Activated T-cell treated with anti-CD3 and anti-CD28 coated beads for 48 hours (primary cell): ENCODE measurements at places on chromosomes 2 and 18.

- no peak for DNase-seq
Observed at GRCh38 chr2:174858745-174859144, 94.5 kb upstream of the CHRNA1 start.

DNA sequence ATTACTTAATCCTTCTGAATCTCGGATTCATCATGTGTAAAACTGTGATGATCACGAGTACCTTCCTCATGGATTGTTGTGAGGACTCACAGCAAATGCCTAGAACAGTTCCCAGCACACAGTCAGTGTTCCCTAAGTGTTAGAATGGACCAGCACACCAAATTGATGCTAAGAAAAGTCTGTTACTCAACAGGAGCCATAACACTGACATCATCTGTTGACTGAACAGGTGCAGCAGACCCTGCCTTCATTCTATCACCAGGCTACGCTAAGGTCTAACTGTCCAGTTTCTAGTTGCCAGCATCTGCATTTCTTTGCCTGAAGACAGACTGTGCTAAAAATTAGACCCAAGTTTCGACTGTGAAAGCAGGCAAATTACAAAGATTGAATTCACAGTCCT is 18.6 kb downstream of the DTNB start:
- no peak for DNase-seq

DNA sequence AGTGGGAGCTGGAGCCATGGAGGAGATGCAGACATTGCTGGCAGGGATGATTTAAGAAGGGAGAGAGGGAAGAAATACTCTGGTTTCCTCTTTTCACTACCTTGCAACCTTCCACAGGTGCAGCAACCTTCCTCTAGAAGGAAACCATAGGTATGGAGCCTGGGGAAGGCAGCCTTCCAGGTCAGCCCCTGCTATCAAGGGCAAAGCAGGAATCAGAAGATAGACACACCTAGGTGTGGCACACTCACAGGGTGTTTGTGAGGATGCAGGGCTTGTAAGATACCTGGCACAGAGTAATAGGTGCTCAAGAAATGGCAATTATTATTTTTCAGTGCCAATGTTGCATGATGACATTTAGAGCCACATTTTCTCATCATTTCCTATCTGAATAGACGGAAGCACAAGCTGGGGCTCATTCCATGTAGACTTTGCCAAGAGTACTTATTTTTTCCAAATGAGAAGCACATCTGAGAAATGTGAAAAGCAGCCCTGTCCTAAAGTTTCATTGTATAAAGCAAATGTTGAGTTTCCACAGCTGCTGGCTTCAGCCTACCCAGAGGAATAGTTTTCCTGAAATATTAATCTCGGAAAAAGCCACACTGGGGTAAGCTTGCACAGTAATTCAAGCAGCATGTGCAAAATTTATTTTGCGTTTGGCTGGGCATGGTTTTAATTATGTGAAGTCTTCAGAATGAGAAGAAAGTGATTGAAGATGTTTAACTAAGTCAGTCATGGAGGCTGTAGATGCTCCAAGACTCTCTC is 20.6 kb downstream of the EVA1A start:
- DNase-seq: no peak

DNA sequence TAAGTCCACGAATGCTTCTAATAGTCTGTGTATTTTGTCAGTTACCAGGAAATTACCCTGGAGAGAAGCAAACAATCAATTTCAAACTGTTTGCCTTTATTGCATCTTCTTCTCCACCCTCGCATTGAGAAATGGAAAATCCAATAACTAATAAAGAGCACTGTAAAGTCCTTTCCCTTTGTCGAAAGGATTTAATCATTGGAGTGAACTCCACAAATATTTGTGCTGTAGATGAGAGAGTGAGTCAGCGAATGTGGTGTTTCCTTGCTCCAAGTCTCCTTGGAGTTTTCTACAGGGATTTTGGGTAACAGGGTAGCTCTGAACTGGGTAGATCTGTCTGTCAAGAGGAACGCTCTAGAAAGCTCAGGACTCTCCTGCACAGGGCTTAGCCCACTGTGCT is 240.2 kb downstream of the KCNS3 start:
- DNase-seq: no peak
